PC-9 (cell line): ENCODE measurements at places on chromosomes 1 and 21. TPM values are rescaled to one million over a fixed set of nuclear protein-coding genes. Genes with fewer than 3 reads are reported as not detected.

The S100A14 gene
- 411 and 486 TPM in 2 replicates for total RNA-seq

The CHI3L1 gene
- total RNA-seq: not detected in 2 replicates

The MMEL1 gene
- total RNA-seq: 2.7 and 4.9 TPM in 2 replicates

- H3K27me3 ChIP-seq: no peaks in the 10 kb centered on the region
- H3K36me3 ChIP-seq: no peaks in the 10 kb centered on the region
Measured at GRCh38 chr1:162722036-162722435, 68.5 kb upstream of the HSD17B7 start.

- no peaks in the 10 kb centered on the region for H3K27me3 ChIP-seq
- no peak overlapping the region for H3K4me3 ChIP-seq
- H3K27ac ChIP-seq: no peak overlapping the region
- no peak for DNase-seq
- peaks cover 23% of the 10 kb centered on the region for H3K4me1 ChIP-seq
- H3K36me3 ChIP-seq: no peaks in the 10 kb centered on the region
Measured at GRCh38 chr1:66296951-66297350, 237.0 kb upstream of the SGIP1 start.

DNA sequence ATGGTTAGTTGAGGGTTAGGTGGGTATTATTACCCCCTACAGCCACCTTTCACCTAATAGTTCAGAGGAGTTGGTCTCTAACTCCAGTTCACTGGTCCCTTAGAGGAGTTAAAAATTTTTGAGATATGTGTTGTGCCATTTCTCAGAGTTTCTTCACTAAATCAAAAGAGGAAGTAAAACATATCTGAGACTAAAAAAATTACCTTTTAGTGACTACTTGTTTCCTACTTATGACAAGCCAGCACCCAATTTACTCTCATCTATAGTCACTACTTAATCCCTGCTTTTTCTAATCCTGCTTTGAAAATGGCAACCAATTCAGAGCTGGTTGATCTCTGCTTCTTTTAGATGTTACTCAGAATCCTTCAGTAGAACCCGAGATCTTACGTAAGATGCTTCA lies 1316.8 kb upstream of the B3GALT2 start:
- no peak for DNase-seq
- no peaks in the 10 kb centered on the region for H3K36me3 ChIP-seq
- H3K4me1 ChIP-seq: no peaks in the 10 kb centered on the region
- no peaks in the 10 kb centered on the region for H3K27me3 ChIP-seq
- H3K4me3 ChIP-seq: no peak overlapping the region
